Ovary (tissue), 10 donors: ENCODE measurements at places on chromosomes 4 and X. TPM values are rescaled to one million over a fixed set of nuclear protein-coding genes. Genes with fewer than 3 reads are reported as not detected.

GRCh38 chrX:111567542-111568255 lies 56.3 kb downstream of the SERTM2 start:
- no peak for DNase-seq
- no peaks in the 10 kb centered on the region for H3K4me1 ChIP-seq
- H3K36me3 ChIP-seq: no peaks in the 10 kb centered on the region
- no peaks in the 10 kb centered on the region for H3K27me3 ChIP-seq
- H3K4me3 ChIP-seq: no peak overlapping the region
- H3K27ac ChIP-seq: no peak overlapping the region

- no peak overlapping the region for H3K27ac ChIP-seq
- DNase-seq: no peak
- no peaks in the 10 kb centered on the region for H3K4me1 ChIP-seq
- no peak overlapping the region for H3K4me3 ChIP-seq
Observed at GRCh38 chrX:65894133-65894532, 145.7 kb downstream of the VSIG4 start.

DNA sequence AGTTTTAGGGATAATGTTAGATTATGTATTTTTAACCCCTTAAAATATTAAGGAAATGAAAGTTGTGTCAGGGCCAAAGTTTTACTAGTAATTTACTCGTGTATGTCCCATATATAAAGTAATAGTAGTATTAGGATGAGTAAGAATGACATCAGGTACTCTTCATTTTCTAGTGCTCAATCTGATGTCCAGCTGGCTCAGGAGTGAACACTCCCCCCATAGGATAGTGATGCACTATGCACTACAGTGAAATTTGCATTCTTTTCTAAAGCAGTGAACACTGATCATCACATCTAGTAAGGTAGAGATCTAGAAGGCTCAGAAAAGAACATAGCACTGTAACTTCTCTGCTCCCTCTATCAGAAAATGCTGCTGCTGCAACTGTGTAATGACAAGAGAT lies 409.7 kb downstream of the GLUD2 start:
- no peaks in the 10 kb centered on the region for H3K4me1 ChIP-seq
- no peak overlapping the region for H3K4me3 ChIP-seq
- H3K36me3 ChIP-seq: no peaks in the 10 kb centered on the region
- no peak for DNase-seq

DNA sequence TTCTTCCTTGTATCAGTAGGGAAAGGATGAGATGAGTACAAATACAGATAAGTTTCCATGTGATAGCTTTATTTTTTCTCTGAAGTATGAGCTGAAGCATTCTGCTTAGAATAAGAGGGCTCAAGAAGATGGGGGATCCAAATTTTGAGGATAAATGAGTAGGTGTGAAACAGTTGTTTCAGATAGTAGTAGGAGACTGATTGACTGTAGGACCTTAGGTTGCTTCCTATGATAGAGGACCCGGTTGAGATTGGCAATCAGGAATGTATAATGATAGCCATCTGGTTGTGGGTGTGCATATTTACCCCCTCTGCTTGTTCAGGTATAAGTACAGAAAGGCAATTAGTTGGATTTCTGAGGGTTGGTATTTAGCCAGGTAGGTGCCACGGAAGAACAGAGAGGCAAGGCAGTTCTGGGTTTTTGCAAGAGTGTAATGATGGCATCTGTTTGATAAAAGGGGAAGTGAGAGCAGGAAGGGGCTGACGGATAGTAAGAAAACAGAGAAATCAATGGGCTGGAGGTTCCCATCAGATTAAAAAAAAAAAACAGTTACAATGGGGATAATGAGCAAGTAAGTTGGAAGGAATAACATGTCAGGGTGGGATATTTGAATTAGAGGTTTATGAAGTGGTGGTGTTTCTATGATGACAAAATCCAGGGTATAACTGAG lies 13.7 kb downstream of the OCRL start:
- no peaks in the 10 kb centered on the region for H3K36me3 ChIP-seq
- no peak for DNase-seq
- H3K4me1 ChIP-seq: no peaks in the 10 kb centered on the region
- no peak overlapping the region for H3K4me3 ChIP-seq

DNA sequence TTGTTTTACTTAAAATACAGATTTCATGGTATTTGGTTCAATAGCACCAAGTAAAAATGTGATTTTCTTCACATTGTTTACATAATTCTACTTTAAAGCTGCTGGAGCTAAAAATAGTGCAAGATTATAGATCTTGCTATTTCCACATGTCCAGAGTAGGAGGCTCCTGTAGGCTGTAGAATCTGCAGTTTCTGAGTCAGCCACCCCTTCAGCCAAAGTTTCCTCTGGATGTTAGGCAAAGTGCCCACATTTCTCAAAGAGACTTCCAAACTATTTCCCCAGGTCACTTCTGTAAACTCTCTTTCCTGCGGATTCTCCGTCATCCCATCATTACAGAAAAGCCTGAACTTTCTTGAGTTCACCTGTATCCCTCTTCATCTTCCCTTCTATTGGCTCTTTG lies 342.5 kb upstream of the FSTL5 start:
- no peaks in the 10 kb centered on the region for H3K27me3 ChIP-seq
- no peak overlapping the region for H3K4me3 ChIP-seq
- no peak overlapping the region for H3K27ac ChIP-seq
- no peaks in the 10 kb centered on the region for H3K4me1 ChIP-seq
- H3K36me3 ChIP-seq: no peaks in the 10 kb centered on the region

DNA sequence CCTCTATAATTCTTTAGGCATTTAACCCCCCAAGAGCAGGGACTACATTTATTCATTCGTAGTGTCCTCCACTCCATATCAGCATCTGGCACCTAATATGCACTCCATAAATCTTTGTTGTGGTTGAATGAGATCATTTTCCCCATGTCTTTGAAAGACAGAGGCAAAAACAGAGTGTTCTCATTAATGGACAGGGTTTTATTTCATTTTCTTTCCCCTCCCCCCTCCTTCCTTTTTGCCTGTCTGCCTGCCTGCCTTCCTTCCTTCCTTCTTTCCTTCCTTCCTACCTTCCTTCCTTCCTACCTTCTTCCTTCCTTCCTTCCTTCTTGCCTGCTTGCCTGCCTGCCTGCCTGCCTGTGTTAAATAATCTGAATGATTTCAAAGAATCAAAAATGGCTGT lies 83.2 kb downstream of the SHROOM3 start:
- H3K36me3 ChIP-seq: no peaks in the 10 kb centered on the region
- H3K27me3 ChIP-seq: no peaks in the 10 kb centered on the region
- H3K27ac ChIP-seq: no peak overlapping the region
- H3K4me1 ChIP-seq: no peaks in the 10 kb centered on the region
- DNase-seq: no peak
- H3K4me3 ChIP-seq: no peak overlapping the region

DNA sequence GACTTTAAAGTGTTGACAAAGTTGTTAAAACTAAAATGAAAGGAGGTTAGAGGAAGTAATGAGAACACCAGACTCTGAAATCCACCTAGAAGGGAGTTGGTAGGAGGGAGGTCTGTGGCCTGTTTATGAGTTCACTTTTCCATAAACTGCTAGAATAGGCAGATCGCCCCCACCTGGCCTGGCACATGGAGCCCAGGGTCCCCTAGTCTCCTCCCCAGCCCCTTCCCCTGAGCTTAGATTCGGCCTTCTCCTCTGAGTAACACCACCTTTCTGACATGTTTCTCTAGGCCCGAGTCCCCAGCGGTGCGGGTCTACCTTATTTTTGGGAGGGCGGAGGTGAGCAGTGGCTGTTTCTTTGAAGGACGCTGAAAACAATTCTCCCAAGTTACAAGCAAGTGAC lies 54.5 kb upstream of the FAT1 start:
- H3K27me3 ChIP-seq: no peaks in the 10 kb centered on the region
- H3K4me1 ChIP-seq: no peaks in the 10 kb centered on the region
- H3K27ac ChIP-seq: no peak overlapping the region
- DNase-seq: no peak
- no peaks in the 10 kb centered on the region for H3K36me3 ChIP-seq

- H3K4me3 ChIP-seq: no peak overlapping the region
- H3K4me1 ChIP-seq: no peaks in the 10 kb centered on the region
- peaks cover 3% of the 10 kb centered on the region for H3K27me3 ChIP-seq
- no peaks in the 10 kb centered on the region for H3K36me3 ChIP-seq
- no peak for DNase-seq
- H3K27ac ChIP-seq: no peak overlapping the region
Observed at GRCh38 chr4:150886597-150886996, 128.5 kb downstream of the LRBA start.

Gene DRD5
- total RNA-seq: not detected

Gene CD99L2
- 53.8 TPM for total RNA-seq

Gene ATG4A
- 4.8 TPM for total RNA-seq

Gene TREX2
- total RNA-seq: 1.4 TPM
